ENCODE measurements at places on chromosomes 1 and 21.
A peak's percentile ranks its signal among the peaks of the same experiment; 100 is the strongest.

DNA sequence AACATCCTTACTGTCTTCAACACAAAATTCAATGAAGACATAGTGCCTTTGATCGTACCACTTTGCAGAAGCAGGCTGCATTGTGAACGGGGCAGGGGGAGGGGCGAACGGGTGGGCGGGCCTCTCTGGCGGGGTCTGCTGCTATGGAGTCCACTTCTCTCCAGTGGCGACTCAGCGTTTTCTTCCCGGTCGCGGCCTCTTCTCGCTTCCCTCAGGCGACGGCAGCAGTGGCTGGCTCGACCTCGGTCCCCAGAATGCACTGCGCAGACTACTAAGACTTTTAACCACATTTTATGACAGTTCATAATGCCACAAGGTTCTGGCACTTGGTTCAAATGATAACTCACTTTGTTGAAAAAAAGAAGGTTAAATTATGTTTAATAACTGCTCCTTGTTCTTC lies 21.2 kb downstream of the GBP2 start:
- no peak for DNase-seq

- no peak for DNase-seq
Measured at GRCh38 chr1:119600561-119600960, 47.5 kb downstream of the ZNF697 start.

- no peak for DNase-seq
Measured at GRCh38 chr1:5490635-5491034, 501.6 kb downstream of the NPHP4 start.

GRCh38 chr21:41241341-41241740 lies 73.4 kb downstream of the BACE2 start:
- no peak for DNase-seq

DNA sequence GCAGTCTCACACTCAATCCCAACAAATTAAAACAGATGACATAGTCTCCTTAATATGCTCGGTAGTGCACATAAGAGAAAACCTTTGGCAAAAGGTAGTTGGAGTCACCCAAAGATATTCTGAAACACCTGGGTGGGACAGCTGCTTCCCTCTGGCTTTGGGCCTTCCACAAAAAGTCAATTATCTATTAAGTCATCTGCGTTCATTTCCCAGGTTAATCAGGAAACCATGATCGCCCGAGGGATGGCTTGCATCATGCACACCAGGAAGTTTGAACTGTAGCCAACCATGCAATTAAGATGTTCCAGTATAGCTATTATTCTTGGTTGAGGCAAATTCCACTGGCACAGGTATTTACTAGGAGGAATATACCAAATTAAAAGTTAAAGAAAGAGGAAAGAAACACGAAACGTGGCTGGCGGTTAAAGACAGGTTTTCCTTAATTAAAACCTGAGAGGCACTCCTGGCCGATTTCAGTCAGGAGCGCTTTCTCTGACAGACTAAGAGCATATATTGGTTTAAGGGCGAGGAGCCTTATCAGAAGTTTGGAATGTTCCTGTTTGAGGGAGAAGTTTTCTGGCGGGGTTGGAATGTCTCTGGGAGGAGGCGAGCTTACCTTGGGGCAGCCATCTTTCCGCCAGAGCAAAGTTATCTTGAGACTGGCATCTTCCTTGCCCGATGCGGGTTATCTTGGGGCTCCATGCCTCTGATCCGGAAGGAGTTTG lies 19.9 kb downstream of the CLDN17 start:
- no peak for DNase-seq

- no peak for DNase-seq
Measured at GRCh38 chr1:10001016-10001665, 4.1 kb downstream of the RBP7 start.

DNA sequence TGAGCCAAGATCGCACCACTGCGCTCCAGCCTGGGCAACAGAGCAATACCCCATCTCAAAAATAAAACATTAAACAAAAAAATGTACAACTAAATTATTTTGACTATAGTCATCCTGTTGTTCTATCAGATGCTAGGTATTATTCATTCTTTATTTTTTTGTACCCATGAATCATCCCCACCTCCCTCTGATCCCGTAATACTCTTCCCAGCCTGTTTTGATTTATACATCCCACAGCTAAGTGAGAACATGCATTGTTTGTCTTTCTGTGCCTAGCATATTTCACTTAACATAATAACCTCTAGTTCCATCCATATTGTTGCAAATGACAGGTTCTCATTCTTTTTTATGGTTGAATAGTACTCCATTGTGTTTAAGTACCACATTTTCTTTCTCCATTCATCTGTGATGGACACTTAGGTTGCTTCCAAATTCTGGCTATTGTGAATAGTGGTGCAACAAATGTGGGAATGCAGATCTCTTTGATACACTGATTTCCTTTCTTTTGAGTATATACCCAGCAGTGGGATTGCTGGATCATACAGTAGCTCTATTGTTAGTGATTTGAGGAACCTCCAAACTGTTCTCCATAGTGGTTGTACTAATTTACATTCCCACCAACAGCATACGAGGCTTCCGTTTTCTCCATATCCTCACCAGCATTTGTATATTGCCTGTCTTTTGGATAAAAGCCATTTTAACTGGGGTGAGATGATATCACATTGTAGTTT lies 84.4 kb downstream of the MACF1 start:
- no peak for DNase-seq

GRCh38 chr1:185438936-185439335 lies 121.9 kb upstream of the IVNS1ABP start:
- DNase-seq = no peak

- peak; percentile 74 for DNase-seq
Measured at GRCh38 chr1:219660666-219661463, 48.0 kb upstream of the ZC3H11B start.

DNA sequence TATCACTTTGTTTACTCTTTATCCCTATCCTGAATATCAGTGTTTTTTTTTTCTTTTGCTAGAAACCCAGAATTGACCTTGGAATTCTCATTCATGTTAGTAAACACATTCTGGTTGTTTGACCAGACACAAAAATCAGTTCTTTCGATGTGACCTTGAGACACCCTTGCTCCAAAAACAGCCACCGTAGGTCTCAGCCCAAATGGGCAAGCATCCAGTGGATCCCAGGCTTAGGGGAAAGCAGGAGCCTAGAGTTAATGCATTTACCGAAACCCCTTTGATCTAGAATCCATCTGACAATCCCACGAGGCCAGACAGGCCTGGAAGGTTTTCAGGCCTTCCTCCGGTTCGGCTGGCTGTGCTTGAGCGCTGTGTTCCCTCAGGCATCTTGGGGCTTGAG lies 47.6 kb downstream of the IRF2BP2 start:
- no peak for DNase-seq

DNA sequence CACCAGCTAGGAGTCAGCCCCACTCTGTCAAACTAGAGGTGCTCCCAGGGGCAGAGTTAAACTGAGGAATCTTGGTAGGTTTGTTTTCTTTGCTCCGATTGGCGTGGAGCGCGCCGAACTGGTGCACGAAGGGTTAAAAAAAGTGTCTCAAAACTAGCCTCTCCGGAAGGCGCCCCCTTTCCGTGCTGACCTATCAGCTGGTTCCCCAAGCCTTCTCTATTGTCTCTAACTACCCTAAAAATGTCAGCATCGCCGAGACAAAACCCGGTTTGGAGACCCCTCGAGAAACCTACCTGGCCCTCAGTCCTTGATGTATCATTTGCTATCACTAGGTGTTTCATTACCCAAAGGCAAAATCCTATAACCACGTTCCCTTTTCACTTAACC lies 2.2 kb downstream of the TGFB2 start:
- no peak for DNase-seq

GRCh38 chr21:40546647-40547046 lies 300.3 kb downstream of the DSCAM start:
- no peak for DNase-seq

- DNase-seq = no peak
Measured at GRCh38 chr1:156232201-156232894, 9.6 kb upstream of the BGLAP start.

- DNase-seq = no peak
Measured at GRCh38 chr1:18262726-18263125, 155.1 kb downstream of the IGSF21 start.

DNA sequence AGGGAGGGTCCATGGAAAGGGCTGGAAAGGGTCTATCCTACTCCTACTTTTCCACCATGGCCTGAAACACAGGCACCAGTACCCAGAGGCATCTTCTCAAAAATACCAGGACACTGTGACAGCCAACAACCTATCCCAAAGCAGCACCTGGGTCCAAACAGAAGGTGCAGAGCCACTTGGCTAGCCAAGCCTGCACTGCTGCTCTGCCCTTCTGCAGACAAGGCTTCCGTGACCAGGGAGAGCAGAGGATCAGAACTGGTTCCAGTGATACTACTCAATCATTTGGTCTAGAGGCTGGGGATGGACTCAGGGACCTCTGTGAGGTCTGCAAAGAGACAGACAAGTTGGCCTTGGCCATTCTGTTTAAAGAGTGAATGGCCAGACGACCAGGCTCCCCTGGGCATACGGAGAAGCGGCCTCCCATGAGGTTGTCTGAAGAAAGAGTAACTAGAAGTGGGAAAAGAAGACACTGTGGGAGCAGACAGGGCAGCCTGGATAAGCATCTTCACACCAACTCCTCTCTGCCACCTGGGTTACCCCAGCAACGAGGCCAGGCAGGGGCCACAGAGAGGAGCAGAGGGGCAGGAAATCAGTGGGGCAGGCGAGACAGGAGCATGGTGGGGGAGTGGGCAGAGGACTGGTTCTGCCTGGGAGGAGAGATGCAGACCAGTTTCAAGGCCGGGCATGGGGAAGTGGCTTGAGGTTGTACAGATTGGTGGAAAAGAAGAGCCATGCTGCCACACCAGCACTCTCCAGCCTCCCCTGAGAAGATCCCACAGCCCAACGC lies 5.7 kb downstream of the KCNN3 start:
- no peak for DNase-seq

DNA sequence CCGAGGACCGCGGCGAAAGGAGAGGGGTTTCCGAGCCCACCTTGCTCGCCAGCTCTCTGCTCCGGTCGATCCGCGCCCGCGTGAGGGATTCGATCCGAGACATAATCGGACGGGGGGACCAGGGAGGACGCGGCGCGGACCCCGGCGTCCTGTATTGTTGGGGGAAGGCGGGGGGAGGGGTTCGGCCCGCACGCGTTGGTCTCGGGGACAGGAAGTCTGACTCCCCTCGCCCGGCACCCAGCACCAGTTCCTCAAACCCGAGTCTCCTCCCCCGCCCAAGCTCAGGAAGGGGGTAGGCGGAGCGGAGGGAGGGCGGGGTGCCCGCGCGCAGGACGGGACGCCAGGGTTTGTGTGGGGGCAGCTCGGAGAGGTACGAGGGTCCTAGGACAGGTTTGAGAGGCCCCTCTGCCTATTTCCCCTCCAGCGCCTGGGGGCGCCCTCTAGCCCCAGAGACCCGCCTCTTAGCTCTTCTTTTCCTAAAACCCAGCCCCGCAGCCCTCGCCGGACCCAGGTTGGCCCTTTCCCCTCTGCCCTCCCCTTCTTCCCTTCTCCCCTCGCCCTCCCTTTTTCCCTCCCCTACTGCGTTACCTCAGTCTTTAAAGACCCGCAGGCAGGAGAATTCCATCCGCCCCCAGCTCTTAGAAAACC lies at the start of gene ARHGEF2:
Gene ARHGEF2, minus strand, starts transcription at position 223 of the 648 bp plus-strand sequence. Its CDS starts 120 bp downstream, at position 103.
- DNase-seq = no peak

DNA sequence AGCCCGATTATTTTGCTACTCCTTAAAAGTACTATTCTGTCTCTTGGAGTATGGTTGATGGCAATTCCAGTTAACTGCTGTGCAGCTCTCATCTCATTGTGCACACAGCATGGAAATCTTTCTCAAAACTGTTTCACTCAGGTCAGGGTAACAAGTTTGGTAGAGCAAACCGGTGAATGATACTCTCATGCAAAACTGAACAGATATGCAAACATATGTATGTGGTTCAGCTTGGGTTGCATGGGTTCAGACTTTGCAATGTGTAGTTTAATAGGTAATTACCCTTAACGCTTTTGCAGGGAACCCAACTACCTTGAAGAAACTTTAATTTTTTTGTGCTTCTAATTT lies 2.2 kb downstream of the GADD45A start:
- DNase-seq = no peak

GRCh38 chr1:188715566-188715965 lies 1762.1 kb downstream of the BRINP3 start:
- DNase-seq = no peak

Measured in AG04450 (cell line).